CD8-positive, alpha-beta memory T cell (primary cell): ENCODE measurements at places on chromosomes 13 and 19.

DNA sequence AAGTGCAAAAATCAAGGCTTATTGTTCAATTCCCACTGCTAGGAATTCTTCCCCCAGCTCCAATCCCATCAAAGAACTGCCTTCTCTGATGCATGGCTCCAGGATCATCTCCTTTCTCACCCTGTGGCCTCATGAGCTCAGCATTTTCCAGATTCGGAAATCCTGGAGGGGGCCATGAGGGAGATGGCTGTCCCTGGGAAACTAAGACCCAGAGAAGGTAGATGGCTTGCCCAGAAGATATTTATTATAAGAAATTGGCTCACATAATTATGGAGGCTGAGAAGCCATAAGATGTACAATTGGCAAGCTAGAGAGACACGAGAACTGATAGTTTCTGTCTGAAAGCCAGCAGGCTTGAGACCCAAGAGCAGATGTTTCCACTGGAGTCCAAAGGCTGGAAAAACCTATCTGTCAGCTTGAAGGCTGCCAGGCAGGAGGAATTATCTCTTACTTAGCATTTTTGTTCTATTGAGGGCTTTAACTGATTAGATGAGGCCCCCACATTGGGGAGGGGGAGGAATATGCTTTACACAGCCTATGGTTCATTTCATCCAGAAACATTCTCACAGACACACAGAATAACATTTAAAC is 58.6 kb downstream of the GADD45B start:
- no peak overlapping the region for H3K4me3 ChIP-seq
- no peak for DNase-seq
- H3K36me3 ChIP-seq, result no peaks in the 10 kb centered on the region
- peaks cover 16% of the 10 kb centered on the region for H3K4me1 ChIP-seq
- no peaks in the 10 kb centered on the region for H3K27me3 ChIP-seq

- peaks cover 20% of the 10 kb centered on the region for H3K4me1 ChIP-seq
- DNase-seq, result no peak
- H3K4me3 ChIP-seq, result no peak overlapping the region
- H3K36me3 ChIP-seq, result no peaks in the 10 kb centered on the region
Measured at GRCh38 chr13:97977982-97978381, 24.5 kb downstream of the IPO5 start.

DNA sequence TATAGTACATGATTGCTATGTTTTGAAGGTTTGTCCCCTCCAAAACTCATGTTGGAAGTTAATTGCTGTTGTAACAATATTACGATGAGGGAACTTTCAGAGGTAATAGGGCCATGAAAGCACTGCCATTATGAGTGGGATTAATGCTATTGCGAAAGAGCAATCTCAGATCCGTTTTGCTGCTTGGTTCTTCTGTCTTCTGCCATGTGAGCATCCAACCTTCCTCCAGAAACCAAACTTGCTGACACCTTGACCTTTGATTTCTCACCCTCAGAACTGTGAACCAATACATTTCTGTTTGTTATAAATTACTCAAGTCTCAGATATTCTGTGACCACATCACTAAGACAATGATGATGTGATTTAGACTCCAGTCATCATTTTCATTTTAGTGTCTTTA is 2590.9 kb downstream of the PCDH9 start:
- H3K27me3 ChIP-seq, result no peaks in the 10 kb centered on the region
- no peaks in the 10 kb centered on the region for H3K4me1 ChIP-seq
- no peak for DNase-seq
- H3K36me3 ChIP-seq, result no peaks in the 10 kb centered on the region

- DNase-seq, result no peak
- no peak overlapping the region for H3K27ac ChIP-seq
- no peaks in the 10 kb centered on the region for H3K4me1 ChIP-seq
- peaks cover 4% of the 10 kb centered on the region for H3K27me3 ChIP-seq
- no peaks in the 10 kb centered on the region for H3K36me3 ChIP-seq
Measured at GRCh38 chr13:31129419-31129818, 32.3 kb downstream of the HSPH1 start.

DNA sequence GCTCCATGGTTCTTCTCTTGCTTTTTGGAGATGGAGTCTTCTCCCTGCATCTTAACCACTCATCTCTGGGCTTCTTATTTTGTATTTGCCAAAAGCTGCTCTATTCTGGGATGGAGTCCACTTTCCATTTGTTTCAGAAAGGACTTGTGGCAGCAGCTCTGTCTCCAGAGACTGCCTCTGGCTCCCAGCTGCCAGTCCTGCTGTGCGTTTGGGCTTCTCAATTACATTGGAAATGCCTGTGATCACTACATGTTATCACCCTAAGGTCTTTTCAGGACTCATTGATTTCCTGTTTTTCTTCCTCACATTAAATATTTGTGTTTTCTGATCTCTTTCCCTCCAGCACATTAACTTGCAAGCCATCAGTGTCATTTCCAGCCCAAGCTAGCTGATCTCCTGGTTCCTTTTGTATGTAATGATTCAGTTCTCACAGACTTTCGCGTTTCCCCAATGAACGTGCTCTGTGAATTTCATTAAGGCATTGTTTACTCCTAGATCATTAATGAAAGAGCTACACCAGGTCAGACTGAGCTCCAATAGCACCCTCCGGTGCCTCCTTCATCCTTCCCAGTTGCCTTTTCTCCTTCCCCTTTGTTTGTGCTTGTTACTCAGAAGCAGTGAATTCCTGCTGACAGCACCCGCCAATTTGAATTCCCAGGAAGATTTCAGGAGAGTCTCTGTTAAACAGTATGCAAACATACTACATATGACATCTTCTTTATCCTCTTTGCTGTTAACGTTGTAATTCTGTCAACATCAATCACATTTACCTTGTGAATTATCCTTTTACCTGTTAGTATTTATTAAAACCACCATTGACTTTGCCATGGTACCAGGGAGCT is 3.0 kb downstream of the CBY2 start:
- H3K4me1 ChIP-seq, result no peaks in the 10 kb centered on the region
- H3K27me3 ChIP-seq, result no peaks in the 10 kb centered on the region
- no peak for DNase-seq
- no peak overlapping the region for H3K27ac ChIP-seq
